Activated naive CD4-positive, alpha-beta T cell treated with anti-CD3 and anti-CD28 coated beads for 36 hours (primary cell): ENCODE measurements at places on chromosomes 11 and 22.

DNA sequence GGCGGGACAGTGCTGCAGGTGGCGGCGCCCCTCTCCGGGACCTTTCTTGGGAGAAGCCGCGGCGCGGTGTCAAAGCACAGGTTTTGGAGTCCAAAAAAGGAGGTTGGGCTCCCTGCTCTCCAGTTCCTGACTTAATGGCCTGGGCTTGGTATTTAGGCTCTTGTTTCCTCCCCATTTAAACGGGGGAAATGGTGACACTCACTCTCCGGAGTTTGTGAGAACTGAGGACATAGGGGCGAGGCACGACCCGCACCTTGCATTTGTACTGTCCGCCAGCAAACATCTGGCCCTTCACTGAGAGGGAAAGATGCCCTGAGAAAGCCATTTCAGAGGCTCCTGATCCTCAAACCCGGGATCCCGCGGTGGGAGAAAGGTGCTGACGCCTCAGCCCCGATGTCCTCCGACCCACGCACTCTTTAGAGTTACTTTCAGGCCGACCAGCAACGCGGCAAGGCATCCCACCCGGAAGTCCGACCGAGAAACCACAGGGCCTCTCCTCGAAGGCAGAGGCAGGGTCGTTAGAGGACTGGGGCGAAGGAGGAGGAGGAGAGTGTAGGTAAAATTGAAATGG, 2.9 kb upstream of the WDR74 start:
- peak; percentile 61 for DNase-seq

GRCh38 chr11:59247531-59248227, 35.0 kb upstream of the MPEG1 start:
- DNase-seq: no peak

- no peak for DNase-seq
These were observed 8.5 kb downstream of the MRPL16 start for GRCh38 chr11:59801981-59802638.

DNA sequence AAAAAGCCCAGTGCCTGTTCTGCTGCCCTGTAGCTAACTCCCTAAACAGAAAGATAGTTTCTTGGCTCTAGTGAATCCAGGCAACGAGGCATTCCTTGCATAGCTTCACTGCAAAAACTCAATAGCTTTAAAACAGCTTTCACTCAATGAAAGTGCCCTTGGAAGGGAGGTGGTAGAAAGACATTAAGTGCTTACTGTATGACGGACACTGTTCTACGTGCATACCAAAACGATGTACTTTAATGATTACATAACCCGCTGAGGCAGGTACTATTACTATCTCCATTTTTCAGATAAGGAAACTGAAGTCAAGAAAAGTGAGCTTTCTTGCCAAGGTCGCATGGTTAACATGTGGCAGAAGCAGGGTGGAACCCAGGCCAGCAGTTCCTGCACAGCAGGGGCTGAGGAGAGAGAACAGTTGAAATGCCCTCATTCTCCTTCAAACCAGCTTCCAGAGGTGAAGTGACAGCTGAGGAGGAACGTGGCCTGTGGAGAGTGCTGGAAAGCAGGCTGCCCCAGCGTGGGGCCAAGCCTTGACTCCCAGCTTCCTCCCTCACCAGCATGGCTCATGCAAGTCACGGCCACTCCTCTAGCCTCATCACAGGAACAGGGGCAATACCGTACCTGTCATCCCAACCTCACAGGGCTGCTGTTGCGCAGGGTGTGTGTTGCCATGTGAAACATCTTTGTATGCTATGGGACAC, 227.5 kb upstream of the NARS2 start:
- DNase-seq: no peak

- no peak for DNase-seq
These were observed 18.9 kb downstream of the ADAMTS15 start for GRCh38 chr11:130467116-130467900.

DNA sequence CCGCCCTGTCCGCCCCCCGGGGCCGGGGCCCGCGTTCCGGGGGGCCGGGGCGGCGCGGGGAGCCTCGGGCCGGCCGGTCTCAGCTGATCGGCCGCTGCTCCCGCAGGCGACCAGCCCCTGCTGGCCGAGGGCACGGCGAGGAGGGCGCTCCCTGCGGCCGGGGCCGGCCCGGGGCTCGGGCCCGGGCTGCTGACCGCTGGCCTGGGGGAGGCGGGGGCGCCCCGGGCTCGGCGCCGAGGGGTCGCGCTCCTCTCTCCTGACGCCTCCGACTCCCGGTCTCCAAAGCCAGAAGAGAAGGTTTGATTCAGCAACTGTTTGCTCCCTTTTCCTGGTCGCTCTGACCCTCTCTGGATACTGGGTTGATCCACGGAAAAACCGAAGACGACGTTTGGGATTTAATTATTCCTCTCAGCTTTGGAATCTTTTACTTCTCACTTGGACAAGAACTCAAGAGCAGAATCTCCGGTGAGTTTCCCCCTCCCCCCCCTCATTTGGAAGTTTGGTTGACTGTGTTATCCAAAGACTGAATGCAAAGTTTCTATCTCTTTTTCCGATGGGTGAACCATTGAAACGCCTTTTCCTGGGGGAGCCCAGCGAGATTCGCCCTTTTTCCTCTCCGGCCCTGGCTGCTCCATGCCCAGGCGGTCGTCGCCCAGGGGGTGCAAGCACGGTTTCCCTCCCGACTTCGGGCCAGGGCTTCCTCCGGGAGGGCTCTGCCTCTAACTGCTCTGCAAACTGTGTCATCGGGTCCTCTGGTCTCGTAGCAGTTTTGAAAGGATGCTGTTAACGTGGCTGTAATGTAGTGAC, 725 bp downstream of the KDM2A start:
- peak; percentile 52 for DNase-seq

DNA sequence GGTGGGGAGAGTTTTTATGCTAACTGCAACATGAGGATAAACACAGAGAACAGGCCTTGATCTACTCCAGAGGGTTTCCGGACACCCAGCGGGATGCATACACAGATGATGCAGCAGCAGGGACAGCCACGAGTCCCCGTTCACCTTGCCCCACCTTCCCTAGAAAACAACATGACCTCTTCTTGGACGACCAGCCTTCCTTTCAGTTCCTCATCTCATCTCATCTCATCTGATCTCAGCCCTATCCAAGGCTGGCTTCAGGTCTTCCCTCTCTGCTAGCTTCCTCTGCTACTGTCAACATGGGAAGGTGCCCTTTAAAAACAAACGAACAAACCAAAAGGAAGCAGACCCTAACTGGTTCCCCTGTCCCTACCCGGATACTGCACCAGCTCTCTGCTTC, 1356.2 kb downstream of the TBC1D22A start:
- no peak for DNase-seq

DNA sequence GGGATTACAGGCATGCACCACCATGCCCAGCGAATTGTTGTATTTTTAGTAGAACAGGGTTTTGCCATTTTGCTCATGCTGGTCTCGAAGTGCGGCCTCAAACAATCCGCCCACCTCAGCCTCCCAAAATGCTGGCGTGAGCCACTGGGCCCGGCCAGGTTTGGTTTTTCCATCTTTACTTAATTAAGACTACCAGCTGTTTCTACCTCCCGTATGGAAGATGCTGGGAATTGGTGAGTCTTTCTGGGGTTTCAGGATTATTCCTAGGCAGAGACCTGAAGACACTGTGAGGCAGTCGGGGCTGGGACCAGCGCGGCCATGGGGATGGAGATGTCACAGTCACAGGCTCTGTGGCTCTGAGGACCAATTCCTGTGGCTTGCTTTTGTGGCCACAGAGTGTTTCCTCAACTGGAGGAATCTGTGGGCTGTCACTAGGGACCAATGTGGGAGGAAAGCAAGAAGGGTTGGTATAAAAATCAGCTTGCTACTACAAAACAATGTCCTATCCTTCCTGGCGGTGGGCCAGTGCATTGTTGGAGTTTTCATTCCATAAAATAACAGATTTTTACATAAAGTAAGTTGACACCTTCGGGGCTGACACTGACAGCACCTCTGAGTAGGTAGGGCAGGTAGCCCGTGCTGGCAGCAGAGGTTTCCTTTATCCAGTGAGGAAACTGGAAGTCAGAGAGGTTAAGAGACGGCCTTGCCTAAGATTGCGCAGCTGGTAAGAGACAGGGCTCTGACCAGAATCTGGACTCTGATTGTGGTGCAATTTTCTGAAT, 8.4 kb upstream of the FTH1 start:
- DNase-seq: no peak

DNA sequence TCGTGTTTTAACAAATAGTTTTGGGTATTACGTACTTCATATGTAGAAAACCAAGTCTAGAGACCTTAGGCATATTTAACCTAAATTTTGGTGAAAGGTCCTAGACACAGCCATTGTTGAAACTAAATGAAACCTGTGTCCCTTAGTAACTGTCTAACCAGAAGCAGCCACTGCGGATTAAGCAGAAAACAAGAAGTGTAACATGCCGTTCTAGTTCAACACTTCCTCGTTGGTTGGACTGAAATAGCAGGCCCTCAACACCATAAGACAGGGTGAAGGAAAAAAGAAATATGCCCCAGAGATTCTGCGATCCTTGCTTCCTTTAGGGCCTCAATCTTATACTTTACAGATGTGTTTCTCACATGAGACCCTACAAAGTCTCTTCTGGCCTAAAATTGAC, 2.0 kb downstream of the NAA40 start:
- DNase-seq: no peak

DNA sequence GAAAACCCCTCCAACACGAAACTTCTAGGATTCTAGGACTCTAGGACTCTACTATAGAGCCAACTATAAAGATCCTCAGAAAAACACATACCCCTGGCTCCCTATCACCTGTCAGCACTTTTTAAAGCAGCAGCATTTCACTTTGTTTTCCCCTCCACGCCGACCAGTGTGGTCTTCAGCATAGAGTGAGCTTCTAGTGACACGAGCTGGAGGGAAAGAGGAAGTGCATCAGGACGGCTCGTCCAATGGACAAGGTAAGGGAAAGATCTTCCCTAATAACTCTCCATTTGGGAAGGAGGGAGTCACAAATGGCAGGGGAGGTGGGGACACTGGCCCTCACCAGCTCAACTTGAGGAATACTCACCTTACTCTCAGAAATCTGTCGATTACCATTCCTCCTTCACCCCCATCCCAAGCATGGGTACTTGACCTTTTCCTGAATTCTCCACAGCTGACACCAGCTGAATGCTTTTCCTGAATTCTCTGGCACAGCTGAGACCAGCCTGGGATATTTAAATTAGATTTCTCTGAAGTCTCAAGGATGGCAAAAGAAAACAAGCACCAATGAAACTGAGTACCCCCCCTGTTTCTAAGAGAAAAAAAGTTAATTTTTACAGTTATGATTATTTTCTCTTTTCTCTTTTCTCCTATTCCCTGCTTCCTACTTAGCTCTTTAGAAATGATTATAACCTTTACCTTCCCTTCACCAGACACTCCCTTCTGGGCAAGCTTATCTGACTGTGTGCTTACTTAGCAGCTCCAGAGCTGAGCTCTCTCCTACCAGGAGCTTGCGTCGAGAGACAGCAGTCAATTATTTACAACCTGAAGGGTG, 33.3 kb upstream of the NNMT start:
- DNase-seq: peak; percentile 17

- peak; percentile 73 for DNase-seq
These were observed 15.6 kb upstream of the DENND5A start for GRCh38 chr11:9280655-9281301.

- no peak for DNase-seq
These were observed 35.4 kb upstream of the ANO5 start for GRCh38 chr11:22157531-22157930.

- DNase-seq: no peak
These were observed 63.4 kb downstream of the NRXN2 start for GRCh38 chr11:64659417-64660144.

- DNase-seq: peak; percentile 56
These were observed 298.3 kb downstream of the NTM start for GRCh38 chr11:131668500-131669400.

GRCh38 chr11:130828741-130829140, 87.5 kb downstream of the SNX19 start:
- DNase-seq: no peak

DNA sequence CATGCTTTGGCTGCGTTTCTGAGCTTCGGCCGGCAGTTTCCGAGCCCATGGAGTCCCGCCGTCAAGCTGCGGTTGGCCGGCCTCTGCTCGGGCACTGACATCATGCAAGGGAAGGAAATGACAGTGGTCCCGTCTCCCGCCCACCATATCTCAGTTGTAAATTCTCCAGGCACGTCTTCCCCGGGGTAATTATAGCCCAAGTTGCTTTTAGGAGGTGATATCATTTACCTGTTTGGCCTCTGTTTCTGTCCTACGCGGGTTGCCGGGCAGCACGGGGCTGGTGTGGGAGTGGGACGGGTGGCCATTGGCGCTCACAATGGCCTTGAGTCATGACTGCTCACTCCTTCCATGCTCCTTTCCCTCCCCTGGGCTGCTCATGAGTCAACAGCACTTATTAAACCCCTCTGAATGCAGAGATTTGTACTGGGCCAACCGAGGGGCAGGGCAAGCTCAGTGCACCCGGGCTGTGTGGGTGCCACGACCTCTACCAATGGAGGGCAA, 4.2 kb upstream of the ANO1 start:
- no peak for DNase-seq

- DNase-seq: no peak
These were observed 126.3 kb downstream of the COMMD9 start for GRCh38 chr11:36162883-36163434.

DNA sequence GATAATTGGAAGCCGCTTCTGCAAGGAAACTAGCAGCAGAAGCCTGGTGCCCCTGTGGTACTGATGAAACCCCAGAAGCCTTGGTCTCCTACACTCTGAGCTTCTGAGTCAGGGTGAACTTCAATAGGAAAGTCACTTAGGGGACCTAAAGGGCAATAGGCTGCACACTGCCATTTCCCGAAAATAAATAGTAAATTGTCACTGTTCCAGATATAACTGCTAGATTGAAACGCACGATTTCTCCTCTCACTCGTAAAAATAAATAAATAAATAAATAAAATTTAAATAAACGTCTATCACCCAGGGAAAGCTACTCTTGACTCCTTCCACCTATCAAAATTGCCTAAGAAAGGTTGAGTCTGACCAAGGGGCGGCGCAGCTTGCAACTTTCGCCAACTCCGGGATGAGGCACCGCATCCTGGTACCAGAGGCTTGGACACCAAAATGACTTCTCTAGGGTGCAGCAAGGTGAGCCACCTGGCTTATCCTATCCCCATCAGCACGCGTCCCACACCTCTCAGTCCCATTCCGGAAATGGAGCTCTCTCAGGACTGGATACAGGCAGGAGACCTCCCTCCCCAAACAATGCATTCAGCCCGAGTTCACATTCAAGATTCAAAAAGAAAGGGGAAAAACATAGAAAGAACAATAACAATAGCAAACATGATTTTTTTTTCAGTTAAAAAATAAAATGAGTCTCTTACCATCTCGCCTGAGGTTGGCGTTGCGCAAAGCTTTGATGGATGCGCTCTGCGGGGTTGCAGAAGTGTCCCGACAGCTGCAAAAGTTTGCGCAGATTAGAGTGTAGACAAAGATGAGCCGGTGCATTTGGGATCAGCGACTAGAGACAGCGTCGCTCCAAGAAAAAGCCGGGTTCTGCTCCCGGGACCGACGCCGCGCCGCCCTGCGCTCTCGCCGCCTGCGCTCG, 583 bp downstream of the PDGFD start:
- DNase-seq: no peak

DNA sequence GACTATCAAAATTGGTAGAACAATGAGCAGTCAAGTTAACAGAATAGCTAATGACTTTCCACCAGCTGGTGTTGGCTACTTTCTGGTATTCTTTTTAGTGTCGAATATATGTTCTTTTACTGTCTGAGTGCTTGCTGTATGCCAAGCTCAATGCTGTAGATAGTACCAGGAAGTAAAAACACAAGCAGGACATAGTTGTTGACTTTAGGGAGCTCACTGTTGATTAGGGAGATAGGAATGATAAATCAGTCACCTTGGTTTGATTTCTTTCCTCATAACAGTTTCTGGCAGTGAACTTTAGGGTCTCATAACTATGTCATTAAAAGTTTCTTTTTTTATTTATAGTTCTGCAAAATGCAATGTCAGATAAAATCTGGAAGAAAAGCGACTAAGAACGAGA, 9.0 kb downstream of the HMGXB4 start:
- DNase-seq: no peak

GRCh38 chr22:39283322-39284141, 35.9 kb downstream of the RPL3 start:
- no peak for DNase-seq
